ENCODE measurements at places on chromosomes 6 and 20. TPM values are rescaled to one million over a fixed set of nuclear protein-coding genes. Genes with fewer than 3 reads are reported as not detected.

CD164 gene
- total RNA-seq = 184 TPM

DACT2 gene
- 8.7 TPM for total RNA-seq

BTNL2 gene
- not detected for total RNA-seq

CCDC167 gene
- 13.0 TPM for total RNA-seq

RSPH4A gene
- total RNA-seq = 5.1 TPM

DNA sequence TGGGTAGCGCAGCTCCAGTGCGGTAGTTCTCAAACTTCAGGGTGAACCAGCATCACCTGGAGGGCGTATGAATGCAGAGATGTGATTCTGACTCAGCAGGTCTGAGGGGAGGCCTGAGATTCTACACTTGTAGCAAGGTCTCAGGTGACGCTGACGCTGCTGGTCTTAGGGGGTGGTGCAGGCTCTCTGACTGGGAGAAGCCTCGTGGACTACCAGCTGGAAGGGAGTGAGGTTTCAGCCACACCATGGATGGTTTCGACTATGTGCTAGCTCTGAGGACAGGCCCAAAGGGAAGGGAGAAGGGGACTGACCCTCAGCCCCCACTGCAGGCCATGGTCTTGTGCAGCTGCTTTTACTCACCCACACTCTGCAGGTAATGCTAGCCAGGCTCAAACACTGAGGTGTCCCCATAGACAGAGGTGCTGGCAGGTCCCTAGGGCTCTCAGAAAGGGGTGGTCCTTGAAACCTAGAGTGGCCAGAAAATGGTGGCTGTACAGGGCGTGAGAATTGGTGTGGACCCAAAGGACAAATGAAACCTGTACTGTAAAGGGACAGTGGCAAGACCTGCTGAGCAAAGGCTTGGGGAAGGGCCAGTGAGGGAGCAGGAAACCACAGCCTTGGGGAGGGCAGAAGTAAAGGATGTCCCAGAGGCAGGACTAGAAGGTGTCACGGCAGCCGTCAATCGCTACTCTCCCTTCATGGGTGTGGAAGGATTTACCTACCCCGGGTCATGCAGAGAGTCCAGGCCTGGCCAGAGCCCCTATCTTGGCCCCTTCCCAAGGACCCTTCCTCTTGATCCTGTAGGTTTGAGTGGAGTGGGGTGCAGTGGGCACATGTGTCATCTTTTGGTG is 52.7 kb downstream of the EBF4 start:
- DNase-seq = no peak

DNA sequence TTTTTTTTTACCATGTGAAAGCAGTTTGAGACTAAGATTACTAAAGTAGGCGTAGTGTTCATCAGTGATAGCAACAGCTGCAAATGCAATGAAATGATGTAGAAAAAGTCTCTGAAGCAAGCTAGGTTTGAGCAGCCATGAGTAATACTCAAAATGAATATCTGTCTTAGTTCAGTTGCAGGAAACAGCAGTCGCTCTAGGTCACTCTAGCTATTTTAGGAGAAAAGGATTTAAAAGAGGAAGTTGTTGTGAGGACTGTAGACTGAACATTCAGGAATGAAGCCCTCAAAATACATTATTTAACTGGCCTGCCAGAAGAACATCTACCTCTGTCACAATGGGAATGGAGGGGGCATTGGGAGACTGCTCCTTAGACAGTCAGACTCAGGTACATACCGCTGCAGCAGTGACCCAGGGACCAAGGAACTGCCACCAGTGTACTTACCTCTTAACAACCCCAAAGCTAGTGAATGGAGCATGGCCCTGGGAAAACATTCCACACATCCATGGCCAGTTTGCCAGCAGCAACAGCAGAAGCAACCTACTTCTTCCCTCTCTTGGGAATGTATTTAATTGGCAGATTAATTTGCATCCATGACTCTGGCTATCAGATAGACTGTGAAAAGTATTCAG is 243.0 kb upstream of the KHDRBS2 start:
- DNase-seq = no peak

DNA sequence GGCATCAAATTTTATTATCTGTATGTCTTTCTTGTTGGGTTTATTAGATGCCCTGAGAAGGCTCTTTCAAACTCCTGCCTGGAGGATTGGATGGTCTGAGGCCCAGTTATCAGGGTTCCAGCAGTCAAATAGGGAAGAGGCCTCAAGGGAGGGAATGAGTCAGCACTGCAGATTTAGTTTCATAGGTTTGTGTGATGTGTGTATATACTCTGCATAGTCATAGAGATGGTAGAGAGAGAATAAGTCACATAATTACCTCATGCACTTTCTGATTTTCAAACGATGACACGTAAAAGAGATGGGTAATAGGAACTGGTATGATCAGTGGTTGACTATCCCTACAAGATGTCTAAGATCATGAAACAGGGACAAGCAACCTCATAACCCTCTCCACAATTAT is 82.1 kb downstream of the ADAT2 start:
- DNase-seq = peak; percentile 14

GRCh38 chr6:113731541-113731940 is 125.6 kb upstream of the MARCKS start:
- DNase-seq = no peak

DNA sequence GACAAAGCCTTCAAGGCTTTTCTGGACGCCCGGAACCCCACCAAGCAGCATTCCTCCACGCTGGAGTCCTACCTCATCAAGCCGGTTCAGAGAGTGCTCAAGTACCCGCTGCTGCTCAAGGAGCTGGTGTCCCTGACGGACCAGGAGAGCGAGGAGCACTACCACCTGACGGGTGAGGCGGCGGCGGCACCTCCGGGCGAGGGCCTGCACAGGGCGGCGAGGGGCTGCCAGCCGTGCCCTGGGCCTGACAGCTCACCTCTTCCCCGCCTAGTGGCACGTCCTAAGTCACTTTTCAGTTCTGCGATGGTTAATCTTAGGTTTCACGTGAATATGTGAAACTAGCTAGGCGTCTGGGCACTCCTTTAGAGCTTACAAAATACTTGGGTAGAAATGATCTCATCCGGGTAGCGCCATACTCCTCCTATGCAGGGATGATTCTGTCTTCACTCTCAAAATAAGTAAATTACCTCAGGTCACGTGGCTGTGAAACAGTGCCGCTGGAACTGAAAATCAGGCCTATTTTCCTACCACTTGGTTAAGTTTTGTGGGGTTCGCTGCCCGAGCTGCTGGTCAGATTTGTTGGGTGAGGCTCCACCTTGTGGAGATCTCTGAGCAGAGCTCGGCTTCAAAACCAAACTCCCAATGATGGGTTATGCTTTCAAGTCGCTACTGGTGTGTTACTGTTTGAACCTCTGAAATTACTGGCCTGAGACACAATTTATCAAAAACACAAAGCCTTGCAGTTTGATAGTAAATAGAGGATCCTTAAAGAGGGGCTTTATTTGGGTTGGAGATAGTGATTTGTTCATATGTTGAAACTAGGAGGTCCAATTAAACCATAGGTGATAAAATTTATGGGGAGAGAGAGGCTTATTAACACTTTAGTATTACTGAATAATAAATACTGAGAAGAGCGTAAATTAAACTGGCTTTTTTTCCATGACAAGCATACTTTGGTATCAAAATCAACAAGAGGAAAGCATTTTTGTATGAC is 15.5 kb upstream of the CLDN20 start:
- peak; percentile 81 for DNase-seq

DNA sequence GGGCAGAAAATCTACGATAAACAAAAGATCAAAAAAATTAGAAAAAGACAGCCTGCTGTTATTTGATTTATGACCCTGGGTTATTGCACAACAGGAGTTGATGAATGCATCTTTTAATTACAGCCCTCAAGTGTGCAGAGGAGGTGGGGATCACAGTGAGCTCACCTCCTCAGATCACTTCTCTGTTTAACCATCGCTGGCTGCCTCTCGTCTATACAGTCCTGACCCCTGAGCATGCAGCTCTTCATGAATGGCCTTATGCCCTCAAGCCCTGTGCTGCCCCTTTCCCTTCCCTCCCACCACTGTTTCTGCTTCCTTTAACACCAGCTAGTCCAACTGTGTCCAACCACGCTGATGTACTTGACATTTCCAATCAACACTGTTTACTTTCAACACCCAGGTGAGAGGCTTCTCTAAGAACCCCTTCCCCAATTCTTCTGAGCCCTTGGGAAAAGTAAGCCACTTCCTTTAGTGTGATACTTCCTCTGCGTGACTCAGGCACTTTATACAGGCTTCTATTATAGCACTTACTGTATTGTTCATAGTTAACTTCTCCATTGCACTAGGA is 60.6 kb upstream of the RIPOR2 start:
- no peak for DNase-seq

GRCh38 chr6:68638230-68638900 is 3.3 kb downstream of the ADGRB3 start:
- peak; percentile 39 for DNase-seq

GRCh38 chr6:157978021-157978783 is 3.5 kb upstream of the SYNJ2 start:
- DNase-seq = no peak

DNA sequence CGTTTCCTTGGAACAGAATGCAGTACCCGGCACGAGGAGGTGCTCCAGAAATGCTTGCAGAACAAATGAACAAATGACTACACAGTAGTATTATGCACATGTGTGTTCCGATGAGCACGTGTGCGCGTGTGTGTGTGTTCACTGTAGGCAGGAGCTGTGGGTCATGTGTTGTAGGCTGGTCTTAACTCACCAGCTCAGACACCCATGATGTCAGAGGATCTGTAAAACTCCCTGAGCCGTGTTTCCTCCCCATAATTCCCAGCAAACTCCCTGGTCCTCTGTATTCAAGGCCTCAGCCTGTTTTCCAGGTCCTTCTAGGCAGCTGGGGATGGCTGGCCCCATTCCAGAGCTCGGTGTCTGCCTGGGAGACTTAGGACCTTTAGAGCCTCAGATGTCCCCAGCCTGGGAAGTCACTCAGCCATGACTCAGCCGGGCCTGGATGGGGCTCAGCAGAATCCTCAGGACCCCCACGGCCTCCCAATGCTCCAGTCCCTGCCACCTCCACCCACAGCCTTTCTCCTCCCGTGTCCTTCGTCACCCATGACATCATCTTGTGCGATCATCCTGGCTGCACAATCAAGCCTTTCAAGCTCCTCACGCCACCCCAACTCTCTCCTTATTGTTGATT is 475.0 kb upstream of the SULF2 start:
- DNase-seq = peak; percentile 25

DNA sequence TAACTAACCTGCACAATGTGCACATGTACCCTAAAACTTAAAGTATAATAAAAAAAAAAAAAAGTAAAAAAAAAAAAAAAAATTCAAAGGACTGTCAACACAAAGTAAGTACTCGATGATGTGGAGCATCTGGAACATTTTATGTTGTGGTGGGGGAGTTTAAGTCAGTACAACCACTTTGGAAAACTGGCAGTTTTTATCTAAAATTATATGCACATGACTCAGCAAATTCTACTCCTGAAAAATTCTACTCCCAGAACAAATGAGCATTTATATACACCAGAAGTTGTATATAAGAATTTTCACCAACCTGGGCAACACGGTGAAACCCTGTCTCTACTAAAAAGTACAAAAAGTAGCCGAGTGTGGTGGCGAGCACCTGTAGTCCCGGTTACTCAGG is 36.9 kb upstream of the CCDC28A start:
- no peak for DNase-seq

GRCh38 chr6:39088331-39088730 is 26.7 kb downstream of the SAYSD1 start:
- peak; percentile 81 for DNase-seq

GRCh38 chr6:97705568-97705967 is 422.6 kb upstream of the MMS22L start:
- no peak for DNase-seq

DNA sequence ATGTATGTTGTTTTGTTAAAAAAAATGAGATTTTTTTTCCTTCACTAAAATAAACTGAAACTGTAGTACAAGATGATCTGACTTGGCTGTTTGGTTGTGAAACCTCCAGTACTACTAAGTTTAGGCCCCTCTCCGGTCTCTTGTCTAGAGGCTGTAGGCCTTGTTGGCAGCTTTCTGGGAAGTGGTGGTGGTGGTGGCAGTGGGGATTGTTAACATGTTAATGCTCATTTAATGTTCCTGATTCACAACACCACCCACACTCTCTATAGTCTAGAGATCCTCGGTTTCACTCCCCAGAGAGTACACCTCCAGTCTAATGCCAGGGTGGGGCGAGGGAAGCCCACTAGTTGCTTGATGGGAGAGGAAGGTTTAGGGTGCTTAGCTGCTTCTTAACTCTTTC is 24.1 kb downstream of the STK4 start:
- DNase-seq = no peak

DNA sequence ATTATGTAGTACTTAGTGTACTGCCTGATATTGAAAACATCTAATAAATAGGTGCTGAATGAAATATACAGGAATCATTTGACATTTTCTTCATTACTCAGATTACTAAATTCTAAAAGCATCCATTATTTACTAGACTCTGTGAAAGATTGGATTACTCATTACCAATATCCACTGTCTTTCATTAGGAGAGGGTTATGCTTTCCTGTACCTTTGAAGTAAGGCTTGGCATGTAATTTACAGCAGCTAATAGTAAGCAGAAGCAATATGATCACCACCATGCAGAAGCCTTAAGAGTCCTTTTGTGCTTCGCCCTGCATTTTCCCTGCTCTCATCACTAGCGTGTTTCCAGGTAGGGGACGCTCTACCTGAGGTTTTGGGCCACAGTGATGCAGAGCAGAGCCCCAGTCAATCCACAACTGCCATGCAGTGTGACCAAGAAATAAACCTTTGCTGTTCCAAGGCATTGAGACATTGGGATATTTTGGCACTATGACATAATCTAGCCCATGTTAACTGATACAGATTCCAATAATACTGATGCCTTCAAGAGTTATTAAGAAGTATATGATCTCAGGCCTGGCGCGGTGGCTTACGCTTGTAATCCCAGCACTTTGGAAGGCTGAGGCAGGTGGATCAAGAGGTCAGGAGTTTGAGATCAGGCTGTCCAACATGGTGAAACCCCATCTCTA is 502.8 kb upstream of the MARCKS start:
- no peak for DNase-seq

- DNase-seq = no peak
These were observed 44.5 kb downstream of the ARID1B start for GRCh38 chr6:156821707-156822106.

- DNase-seq = no peak
These were observed 85.7 kb downstream of the TAF4 start for GRCh38 chr20:61979701-61980635.

GRCh38 chr6:72133324-72133723 is 247.0 kb downstream of the RIMS1 start:
- no peak for DNase-seq

DNA sequence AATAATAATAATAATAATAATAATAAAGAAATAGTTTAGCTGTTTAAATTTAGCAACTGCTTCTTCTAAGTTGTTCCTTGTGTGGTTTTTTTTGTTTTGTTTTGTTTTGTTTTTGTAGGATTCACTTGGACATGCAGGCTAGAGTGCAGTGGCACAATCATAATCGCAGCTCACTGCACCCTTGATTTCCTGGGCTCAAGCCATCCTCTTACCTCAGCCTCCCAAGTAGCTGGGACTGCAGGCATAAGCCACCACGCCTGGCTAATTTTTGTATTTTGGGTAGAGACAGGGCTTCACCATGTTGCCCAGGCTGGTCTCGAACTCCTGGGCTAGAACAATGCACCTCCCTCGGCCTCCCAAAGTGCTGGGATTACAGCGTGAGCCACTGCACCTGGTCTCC is 15.3 kb upstream of the EYA2 start:
- no peak for DNase-seq
